Left ventricle myocardium inferior (tissue), 1 donor: ENCODE measurements at places on chromosomes 1 and 21. TPM values are rescaled to one million over a fixed set of nuclear protein-coding genes. Genes with fewer than 3 reads are reported as not detected.

The SPTA1 gene
- not detected for total RNA-seq

The ECM1 gene
- total RNA-seq: 20.1 TPM

The XCL2 gene
- total RNA-seq: 0.58 TPM

The LRRN2 gene
- 1.4 TPM for total RNA-seq

The TMIGD3 gene
- 0.85 TPM for total RNA-seq

The OR6N1 gene
- total RNA-seq: not detected

- DNase-seq: no peak
These were observed 1346.5 kb downstream of the MRPL39 start for GRCh38 chr21:24260751-24261150.

DNA sequence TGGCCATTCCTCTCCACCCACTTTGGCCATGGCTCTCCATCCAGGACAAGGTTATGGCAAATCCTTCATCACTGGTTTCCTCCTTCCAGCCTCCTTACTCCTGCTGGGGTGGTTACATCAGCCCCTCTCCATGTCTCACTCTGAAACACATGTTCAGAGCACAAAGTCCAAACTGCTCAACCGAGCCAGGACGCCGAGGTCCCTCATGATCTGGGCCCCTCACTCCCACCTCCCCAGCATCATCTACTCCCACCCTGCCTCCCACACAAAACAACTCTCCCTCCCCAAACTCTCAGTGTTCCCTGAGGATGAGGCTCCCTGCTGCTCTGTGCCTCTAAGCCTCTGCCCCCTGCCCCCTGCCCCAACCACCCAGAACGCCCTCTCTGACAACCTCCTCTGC is 33.3 kb upstream of the ZBTB40 start:
- DNase-seq: no peak

GRCh38 chr1:1244192-1244811 is 2.2 kb downstream of the C1QTNF12 start:
- no peak for DNase-seq

GRCh38 chr1:238143038-238143437 is 252.3 kb upstream of the ZP4 start:
- DNase-seq: no peak

DNA sequence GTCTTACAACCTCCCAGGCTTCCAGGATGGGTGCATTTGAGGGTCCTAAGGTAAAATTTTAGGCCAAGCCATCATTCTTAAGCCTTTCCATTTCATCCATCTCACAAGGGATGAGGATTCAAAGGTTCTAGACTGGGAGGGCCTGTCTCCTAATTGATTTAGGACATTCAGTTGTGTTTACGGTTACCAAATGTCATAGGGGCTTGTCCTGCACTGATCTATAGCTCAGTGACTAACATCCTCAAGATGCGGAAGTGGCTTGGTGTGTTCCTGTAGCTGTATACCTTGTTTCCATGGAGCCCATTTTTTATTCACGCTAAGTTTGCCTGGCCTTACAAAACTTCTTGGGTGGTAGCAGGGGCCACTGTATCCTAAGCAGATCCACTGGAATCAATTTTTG is 52.8 kb downstream of the DUSP10 start:
- DNase-seq: no peak

DNA sequence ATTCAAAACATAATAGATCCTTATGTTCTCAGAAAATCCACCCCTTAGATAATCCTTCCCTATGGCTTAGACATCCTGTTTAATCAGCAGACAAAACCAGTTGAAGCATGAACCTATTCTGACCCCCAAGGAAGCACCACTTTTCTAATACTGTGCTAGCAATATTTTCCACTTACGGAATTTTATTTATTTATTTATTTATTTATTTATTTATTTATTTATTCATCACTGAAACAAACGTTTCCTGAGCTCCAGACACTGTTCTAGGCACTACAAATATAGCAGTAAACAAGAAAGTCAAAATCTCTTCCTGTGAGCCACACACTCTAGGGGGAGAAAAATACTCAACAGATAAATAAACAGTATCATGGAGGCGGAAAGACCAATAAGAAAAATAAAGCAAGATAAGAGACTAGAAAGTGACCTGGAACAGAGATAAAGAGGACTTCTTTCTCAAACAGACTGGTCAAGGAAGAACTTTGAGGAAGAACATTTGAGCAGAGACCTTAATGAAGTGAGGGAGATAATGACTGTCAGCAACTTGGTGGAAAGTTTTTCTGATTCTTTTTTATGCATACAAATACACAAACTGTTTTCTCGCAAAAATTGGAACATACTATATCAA is 145.5 kb upstream of the POGK start:
- no peak for DNase-seq

- DNase-seq: no peak
These were observed 20.8 kb downstream of the MAB21L3 start for GRCh38 chr1:116131866-116132605.
